ENCODE measurements at places on chromosomes 11 and 22.
A peak's percentile ranks its signal among the peaks of the same experiment; 100 is the strongest.

DNA sequence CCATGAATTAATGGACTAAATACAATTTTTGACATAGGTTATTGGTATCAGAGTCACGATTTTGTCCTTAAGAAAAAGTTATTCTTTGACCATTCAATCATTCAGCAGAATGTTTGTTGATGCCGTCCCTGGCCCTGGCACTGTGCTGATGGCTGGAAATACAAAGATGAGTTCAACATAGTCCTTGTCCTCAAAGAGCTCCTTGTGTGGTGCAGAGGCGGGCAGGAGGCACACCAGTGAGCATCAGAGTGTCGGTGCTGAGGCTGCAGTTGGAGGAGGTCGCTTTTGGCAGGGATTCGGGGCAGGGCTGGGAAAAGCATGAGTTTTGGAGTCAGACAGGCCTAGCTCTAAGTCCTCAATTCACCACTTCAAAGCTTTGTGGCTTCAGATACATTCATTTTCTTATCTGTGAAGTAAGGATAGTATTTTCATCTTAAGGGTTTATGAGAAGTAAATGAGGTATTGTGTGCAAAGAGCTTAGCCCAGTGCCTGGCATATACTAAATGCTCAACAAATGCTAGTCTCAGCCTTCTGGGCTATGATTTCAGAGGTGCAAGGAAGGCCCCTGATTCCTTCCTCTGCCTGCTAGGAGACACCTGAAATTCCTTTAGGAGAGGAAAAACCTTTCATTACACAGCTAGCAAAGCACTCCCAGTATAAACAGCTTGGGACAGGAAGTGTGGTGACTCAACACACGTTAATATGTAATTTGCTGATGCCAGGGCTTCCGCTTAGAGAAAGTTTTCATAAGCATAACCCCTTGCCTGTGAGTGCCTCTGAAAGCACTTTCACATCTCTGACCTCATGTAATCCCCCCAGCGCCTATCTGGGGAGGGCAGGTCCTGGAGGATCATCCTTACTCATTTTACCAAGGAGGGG, 113.8 kb downstream of the NECTIN1 start:
- peak; percentile 82 for DNase-seq

GRCh38 chr11:8707541-8708191, 25.1 kb downstream of the RPL27A start:
- no peak for DNase-seq

- DNase-seq, result peak; percentile 57
Observed at GRCh38 chr11:93166194-93166593, 31.6 kb downstream of the SLC36A4 start.

DNA sequence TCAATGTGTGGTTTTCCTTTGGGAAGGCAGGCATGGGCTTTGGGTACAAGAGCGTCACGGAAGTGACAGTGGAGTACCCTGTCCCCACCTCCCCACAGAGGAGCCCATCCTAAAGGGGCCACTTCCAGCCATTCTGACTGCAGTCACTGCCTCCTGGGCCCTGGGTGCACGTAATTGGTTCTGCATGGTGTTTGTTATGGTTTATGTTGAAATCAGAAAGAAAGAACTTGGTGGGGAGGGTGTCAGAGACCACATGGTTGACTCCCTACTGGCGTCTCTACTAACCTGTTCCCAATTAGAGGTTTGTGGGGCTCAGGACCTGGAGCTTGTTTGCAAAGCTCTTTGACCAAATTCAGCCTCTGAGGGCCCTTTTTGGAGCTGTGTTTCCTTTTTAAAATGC, 40.8 kb downstream of the RIBC2 start:
- no peak for DNase-seq

GRCh38 chr11:23423104-23423503, 562.8 kb upstream of the CCDC179 start:
- DNase-seq, result no peak

DNA sequence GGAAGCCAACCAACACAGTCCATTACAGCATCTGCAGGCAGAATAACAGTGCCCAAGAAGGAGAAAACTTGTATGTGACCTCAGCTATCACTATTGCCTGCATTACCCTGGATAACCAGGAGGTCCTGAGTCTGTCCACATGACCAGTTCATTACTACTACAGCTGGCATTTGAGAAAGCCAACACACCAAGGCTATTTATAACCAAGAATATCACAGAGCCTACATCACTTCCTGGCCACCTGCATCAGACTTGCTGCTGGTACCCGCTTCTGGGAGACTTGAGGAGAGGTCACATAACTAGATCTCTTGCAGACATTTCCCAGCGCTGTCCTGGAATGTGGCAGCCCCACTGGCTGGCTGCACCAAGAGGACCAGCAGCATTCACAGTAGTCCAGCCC, 11.1 kb upstream of the OR56B4 start:
- DNase-seq, result peak; percentile 34

GRCh38 chr11:95248666-95249467, 17.9 kb upstream of the SESN3 start:
- DNase-seq, result no peak

DNA sequence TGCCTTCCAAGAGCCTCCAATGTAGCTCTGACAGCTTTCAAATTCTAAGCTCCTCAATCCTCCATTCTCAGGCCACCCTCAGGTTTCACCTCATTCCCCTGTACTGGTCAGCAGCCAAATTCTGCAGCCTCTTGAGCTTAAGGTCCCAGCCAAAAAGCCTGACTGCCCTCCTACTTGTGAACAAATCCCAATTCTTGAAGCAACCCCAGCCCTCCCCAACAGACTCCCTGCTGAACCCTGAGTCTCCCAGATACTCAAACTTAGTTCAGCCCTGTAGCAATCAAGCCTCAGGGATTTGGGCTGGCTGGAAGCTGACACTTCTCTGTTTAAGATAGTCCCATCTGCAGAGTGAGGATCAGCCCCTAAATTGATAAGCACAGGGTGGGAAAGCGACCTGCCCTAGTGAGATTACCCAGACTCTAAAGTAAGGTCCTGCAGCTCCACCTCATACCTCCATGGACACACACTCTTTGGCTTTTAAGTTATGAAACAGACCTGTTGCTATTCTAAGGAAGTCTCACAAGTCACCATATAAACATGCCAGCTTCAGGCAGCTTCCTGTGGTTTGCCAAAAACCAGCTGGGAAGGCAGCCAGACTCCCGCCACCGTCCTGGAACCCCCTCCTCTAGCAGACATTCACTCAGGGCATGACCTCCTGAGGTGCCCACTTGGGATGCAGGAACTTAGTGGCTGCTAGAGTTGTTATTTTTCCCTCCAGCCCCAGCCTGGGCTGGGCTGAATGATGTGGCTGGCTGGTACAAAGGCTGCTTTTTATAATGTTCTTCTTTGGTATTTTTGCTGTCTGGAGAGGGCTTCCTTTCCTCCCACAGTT, 82.5 kb upstream of the PICALM start:
- DNase-seq, result no peak

- no peak for DNase-seq
Observed at GRCh38 chr11:124176925-124177715, 6.0 kb upstream of the OR10D3 start.

GRCh38 chr11:44893308-44893822, 57.3 kb downstream of the TP53I11 start:
- DNase-seq, result no peak

GRCh38 chr22:46292173-46292572, 4.5 kb upstream of the GTSE1 start:
- no peak for DNase-seq

DNA sequence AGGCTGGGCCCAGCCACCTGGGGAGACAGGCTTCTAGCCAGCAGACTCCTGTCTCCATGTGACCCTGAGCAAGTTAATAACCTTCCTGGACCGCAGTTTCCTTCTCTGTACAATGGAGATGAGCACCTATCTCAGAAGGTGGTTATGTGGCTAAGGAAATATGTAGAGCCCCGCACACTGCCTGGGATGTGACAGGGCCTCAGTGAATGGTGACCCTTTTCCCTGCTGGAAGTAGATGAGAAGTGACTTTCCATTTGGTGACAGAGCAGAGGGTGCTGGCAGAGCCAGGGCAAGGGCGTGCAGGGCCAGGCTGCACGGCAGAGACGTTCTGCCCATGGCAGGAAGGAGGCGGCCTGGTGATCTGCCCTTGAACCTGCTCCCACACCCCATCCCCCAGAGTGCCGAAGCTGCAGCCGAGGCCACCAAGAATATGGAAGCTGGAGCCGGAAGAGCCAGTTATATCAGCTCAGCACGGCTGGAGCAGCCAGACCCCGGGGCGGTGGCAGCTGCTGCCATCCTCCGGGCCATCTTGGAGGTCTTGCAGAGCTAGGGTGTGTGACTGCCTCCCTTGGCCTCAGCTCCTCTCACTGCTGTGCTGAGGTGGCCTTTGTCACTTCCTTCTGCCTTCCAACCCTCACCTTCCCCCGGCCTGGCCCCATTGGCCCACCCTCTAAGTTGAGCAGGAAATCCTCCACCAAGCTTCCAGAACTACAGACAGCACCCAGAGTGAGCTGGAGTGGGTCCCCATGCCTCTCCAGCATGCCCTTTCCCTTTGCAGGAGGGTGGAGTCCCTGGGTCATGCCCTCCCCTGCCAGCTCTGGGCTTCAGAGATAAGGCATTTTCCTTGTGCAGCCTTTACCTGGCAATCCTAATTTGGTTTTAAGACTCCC, 13.2 kb downstream of the TKFC start:
- DNase-seq, result no peak

DNA sequence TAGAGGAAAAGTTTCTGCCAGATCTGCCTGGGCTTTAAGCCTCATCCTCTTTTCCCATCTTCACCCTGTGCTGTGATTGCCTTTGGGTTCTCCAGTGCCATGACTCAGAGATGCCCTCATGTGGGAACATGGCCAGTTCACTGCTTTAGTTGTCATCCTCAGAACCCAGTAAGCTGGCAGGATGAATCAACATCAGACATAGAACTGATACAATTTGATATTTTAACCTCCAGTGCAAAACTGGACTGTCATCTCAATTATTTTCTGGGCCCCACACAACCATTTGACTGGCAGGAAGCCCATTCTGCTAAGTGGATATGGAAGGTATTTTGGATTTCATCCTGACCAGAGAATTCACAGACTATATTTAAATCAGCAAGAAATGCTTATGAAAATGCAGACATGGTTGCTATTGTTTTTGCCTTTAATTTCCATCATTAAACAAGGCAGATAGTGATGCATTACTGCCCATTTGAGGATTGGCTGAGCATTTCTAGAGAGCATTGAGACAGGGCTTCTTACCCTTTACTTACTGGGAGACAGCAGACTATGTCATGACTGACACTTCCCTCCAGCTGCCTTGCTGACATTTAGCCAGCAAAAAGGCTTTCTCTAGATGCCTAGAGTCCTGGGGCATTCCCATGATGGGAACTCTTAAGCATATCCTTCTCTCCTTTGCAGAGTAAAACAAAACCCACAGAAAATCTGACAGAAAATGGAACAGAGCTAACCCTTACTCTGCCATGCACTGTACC, 327.1 kb upstream of the MTNR1B start:
- no peak for DNase-seq

Data from DMS53 (cell line).